Urinary bladder (tissue), 4 donors: ENCODE measurements at places on chromosomes 2 and 18. TPM values are rescaled to one million over a fixed set of nuclear protein-coding genes. Genes with fewer than 3 reads are reported as not detected.

The OTOS gene
- total RNA-seq = not detected

The EFEMP1 gene
- total RNA-seq = 146 TPM

The M1AP gene
- 0.21 TPM for total RNA-seq

The CRYBA2 gene
- total RNA-seq = not detected

The MAP2 gene
- total RNA-seq = 13.5 TPM

The DSG3 gene
- 1.0 TPM for total RNA-seq

The ATP6V1B1 gene
- 0.63 TPM for total RNA-seq

The GPC1 gene
- 21.1 TPM for total RNA-seq

The KCNK3 gene
- total RNA-seq = 4.7 TPM

The DCDC2C gene
- total RNA-seq = 0.48 TPM

The RUFY4 gene
- not detected for total RNA-seq

The HOXD1 gene
- 0.90 TPM for total RNA-seq

The ANO7 gene
- 0.58 TPM for total RNA-seq
